Renal cortical epithelial cell (primary cell): ENCODE measurements at places on chromosomes 3 and 15. TPM values are rescaled to one million over a fixed set of nuclear protein-coding genes. Genes with fewer than 3 reads are reported as not detected.
A peak's percentile ranks its signal among the peaks of the same experiment; 100 is the strongest.

- DNase-seq, result peak; percentile 73
These were observed 55.3 kb upstream of the CA12 start for GRCh38 chr15:63436872-63437375.

GRCh38 chr15:101288905-101289513, 6.0 kb downstream of the SNRPA1 start:
- DNase-seq, result peak; percentile 67

GRCh38 chr15:82933576-82933975, 18.9 kb downstream of the HOMER2 start:
- peak; percentile 35 for DNase-seq

- DNase-seq, result peak; percentile 73
These were observed 84.8 kb downstream of the DCLK3 start for GRCh38 chr3:36679384-36680200.

- DNase-seq, result no peak
These were observed 15.5 kb upstream of the SNRPA1 start for GRCh38 chr15:101310508-101310907.

DNA sequence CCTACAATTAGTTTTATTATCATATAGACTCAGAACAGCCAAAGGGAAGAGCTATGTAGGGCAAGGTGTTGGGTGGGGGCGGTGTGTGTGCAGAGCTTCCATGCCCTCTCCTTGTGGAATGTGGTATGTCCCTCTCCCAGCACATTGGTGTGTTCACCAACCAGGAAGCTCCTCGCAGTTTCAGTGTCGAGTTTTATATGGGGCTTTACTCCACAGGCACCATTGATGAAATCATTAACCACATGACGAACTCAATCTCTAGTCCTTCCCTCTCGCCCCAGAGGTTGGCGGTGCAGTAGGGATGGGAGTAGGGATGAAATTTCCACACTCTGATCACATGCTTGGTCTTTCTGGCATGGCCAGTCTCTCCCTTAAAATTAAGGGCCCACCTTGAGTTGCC, 13.6 kb upstream of the SRP14 start:
- peak; percentile 87 for DNase-seq

DNA sequence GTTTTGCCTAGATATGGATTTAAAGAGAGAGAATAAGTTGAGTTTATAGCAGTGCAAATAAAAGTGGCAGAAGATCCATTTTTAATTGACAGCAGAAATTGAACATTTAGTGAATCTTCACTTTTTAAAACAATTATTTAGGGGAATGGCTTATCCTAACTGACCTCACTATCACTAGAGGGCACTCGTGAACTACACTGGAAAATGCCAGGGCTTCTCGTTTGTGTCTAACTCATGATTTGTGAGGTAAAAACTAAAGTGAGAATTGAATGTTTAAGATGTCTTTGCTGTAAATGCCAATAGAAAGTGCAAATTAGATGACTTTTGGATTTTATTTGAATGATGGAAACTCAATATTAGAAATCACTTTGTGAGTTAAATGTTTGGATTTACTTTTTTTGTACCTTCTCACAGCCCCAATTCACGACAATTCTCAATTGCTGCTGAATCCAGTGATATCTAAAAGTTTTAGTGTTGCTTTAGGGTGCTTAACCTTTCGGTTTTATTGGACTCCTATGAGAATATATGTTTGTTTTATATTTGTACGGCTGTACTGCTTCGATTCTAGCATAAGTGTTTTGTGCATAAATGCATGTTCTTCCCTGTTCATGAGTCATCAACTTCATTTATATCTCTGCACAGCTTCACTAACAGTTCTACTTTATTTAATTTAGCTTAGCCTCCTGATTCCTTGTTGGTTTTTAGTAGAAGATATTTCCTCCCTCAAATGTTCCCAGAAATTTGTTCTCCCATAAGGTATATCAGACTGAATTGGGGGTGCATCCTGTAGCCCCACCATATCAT, 462.1 kb downstream of the MFSD1 start:
- DNase-seq, result peak; percentile 41

DNA sequence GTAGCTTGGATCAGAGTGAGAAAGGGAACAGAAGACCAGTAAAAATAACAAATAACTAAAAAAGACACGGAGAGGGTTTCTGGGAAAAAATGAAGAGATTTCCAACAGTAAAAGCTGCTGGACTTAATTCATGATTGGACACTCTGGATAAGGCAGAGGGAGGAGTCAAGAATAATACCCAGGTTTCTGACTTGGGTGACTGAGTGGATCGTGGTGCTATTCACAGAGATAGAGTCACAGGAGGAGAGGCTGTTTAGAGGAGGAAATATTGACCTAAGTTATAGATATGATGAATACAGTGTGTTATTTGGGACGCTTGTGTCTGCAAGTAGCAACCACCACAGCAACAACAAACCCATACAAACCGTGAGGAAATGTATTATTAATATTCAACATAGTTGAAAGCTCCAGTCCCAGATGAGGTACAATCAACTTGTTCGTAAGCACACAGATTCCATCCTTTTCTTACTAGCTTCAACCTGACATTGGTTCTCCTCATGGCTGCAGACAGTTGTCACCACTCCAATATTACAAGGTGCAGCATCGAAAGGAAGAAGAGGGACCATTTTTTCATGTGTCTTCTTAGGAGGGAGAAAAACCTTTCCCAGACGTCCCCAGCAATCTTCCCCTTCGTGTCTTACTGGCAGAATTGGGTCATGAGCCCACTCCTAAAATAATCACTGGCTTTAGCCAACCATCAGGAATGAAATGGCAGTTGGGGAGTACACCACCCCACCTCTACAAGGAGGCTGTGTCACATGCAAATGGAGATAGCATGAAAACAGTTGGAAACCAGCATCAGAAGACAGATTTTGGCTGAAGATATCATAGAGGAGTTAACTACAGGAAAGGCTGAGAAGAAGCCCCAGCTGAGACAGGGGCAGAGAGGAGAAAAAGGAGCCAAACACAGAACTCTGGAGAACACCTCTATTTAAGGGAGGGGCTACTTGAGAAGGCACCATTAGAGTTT, 387.8 kb downstream of the SHQ1 start:
- no peak for DNase-seq

GRCh38 chr3:14222900-14223594, 44.4 kb downstream of the LSM3 start:
- no peak for DNase-seq

- no peak for DNase-seq
These were observed 18.7 kb downstream of the TNFAIP8L3 start for GRCh38 chr15:51075826-51076523.

- DNase-seq, result peak; percentile 56
These were observed 84.7 kb downstream of the SEC22A start for GRCh38 chr3:123286308-123287023.

DNA sequence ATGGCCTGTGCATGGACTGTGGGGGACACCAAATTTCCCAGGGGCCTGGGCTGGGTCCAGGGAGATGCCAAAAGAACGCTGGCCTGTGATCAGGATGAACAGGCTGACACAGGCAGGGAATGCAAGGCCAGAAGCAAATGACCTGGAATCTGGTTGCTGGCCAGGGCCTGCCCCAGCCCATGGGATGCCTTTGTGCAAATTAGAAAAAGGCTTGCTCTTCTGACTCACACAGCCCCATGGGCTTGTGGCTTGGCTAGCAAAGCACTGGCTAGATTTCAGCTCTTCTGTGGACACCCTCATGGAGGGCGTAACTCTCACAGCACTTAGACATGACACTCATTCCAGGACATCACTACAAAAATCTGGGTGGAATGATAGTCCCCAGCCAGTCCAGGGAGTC, 356.0 kb downstream of the SHQ1 start:
- peak; percentile 93 for DNase-seq

DNA sequence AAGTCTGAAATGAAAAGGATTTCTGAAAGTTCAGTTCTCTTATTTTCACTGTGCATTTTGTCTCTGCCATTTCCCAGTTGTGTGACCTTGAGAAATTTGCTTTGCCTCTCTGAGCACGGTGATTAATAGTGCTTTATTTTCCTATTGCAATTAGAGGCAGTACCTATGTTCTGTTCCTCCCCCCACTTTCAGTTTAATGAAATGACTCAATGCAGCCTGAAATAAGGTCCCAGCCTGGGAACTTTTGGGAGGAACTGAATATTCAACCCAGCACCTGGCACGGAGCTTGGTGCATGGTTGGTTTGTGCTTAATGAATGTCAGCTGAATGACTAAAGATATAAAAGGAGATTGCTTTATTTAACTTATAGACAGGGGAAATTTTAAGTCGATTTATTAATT, 352.6 kb downstream of the PDCD6IP start:
- DNase-seq, result peak; percentile 13

DNA sequence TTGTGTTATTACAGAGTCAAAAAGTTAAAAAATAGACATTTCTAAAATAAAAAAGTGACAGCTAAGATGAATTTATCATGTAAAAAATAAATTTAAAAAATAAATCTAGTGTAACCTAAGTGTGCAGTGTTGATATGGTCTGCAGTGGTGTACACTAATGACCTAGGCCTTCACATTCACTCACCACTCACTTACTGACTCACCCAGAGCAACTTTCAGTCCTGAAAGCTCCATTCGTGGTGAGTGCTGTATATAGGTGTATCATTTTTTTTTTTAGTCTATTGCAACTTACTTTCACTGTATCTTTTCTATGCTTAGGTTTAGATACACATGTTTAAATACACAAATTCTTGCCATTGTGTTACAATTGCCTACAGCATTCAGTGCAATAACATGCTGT, 459.4 kb upstream of the ROBO1 start:
- DNase-seq, result peak; percentile 14

DNA sequence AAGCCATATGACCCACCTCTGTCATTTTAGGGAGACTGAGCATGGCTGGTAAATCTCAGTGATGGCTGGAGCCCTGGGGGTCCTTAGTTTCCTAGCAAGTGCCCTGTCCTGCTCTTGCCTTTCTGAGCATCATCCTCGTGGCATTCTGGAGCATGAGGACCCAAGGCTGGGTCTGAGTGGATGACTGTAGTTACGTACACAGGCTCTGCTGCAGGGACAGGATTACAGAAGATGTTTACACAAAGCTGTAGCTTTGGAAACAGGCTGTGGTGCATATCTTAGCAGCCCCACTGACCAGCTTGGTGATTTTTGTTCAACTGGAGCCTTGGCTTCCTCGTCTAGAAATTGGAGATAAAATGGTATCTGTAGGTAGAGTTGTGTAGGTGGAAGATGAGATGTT, 272.9 kb upstream of the CTDSPL start:
- no peak for DNase-seq

GRCh38 chr15:85531083-85531482, 150.7 kb downstream of the AKAP13 start:
- no peak for DNase-seq

DNA sequence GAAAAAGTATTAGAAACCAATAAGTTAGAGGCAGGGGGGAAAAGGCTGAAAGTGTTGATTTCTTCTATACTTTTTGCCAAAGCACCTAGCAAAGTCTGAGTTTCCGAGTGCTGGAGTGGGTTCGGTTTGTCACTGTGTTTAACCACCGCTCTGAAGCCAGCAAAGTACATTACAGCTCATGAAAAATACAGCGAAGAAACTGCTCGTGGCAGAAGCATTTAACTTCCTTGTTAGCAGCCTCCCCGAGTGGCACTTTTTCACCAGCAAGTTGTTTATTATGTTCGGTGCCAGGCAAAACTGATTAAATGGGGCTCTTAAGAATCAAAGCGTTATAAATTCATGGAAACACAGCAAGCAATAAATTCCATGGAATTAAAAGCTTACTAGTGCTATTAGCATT, 313.6 kb downstream of the FOXP1 start:
- peak; percentile 22 for DNase-seq

GRCh38 chr15:35933531-35933930, 387.6 kb upstream of the DPH6 start:
- DNase-seq, result no peak

- peak; percentile 67 for DNase-seq
These were observed 16.3 kb upstream of the JMJD7 start for GRCh38 chr15:41811432-41812195.

DNA sequence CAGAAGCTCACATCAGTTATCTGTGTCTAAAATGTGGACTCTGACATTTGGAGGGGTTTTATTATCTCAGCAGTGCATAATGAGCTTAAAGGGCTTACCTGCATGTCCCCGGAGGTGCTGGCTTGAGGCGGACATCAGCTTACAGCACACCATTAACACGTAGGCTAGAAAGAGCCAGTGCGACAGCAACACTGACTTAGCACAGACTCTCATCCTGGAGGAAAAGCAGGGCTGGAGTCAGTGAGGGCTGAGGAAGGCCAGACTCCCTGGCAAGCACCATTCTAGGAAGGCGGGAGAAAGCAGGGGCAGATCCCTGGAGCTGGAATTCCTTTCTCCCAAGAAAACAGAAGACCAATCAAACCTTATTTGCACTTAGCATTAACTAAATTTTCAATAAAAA, 51.7 kb downstream of the TAFA4 start:
- no peak for DNase-seq

DNA sequence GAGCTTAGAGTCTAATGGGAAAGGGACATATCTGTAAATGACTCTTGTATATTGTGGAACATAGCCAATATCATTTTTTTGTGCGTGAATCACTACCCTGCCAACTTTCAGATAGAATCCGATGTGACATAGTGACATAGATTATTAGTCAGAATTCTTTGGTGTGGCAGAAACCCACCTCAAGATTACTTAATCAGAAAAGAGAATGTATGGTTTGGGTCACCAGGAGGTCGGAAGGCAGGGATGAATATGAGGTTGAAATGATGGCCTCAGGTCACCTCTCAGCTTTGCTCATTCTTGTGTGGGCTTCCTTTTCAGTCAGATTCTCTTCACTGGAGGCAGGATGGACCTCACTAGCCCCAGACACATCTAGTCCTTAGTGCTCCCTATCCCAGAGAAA, 41.4 kb downstream of the SNAPC5 start:
- no peak for DNase-seq

GRCh38 chr15:35944945-35945585, 399.1 kb upstream of the DPH6 start:
- DNase-seq, result peak; percentile 64

The H1-8 gene
- not detected in 2 replicates for total RNA-seq

The SCG3 gene
- 0.05 TPM in 1 of 2 replicates, not detected in the other for total RNA-seq

The C3orf80 gene
- not detected in 2 replicates for total RNA-seq

The THAP10 gene
- total RNA-seq, result 1.0 and 2.4 TPM in 2 replicates

The FAM3D gene
- total RNA-seq, result not detected in 2 replicates

The ZMYND10 gene
- total RNA-seq, result 0.35 and 4.7 TPM in 2 replicates

The ABI3BP gene
- total RNA-seq, result 0.69 and 52.6 TPM in 2 replicates

The TRIM71 gene
- 0.65 and 0.87 TPM in 2 replicates for total RNA-seq

The AMOTL2 gene
- 141 and 180 TPM in 2 replicates for total RNA-seq

The LRRC31 gene
- 1.2 and 1.8 TPM in 2 replicates for total RNA-seq

The ANKRD63 gene
- total RNA-seq, result 0.05 TPM in 1 of 2 replicates, not detected in the other

The POLQ gene
- total RNA-seq, result 0.45 and 3.8 TPM in 2 replicates

The CYP19A1 gene
- total RNA-seq, result not detected in 2 replicates

The FRMD5 gene
- 4.3 and 4.9 TPM in 2 replicates for total RNA-seq

The LMAN1L gene
- not detected in 2 replicates for total RNA-seq

The UROC1 gene
- total RNA-seq, result not detected in 2 replicates

The FBN1 gene
- total RNA-seq, result 353 and 808 TPM in 2 replicates
